Adrenal gland (tissue), 19 donors: ENCODE measurements at places on chromosomes 2 and 18.
A peak's percentile ranks its signal among the peaks of the same experiment; 100 is the strongest.

- peaks cover 14% of the 10 kb centered on the region for H3K4me1 ChIP-seq
- no peak overlapping the region for H3K27ac ChIP-seq
- no peaks in the 10 kb centered on the region for H3K27me3 ChIP-seq
- no peak for DNase-seq
- H3K36me3 ChIP-seq, result peaks cover 20% of the 10 kb centered on the region
Observed at GRCh38 chr2:70069049-70069448, 18.2 kb upstream of the PCBP1 start.

GRCh38 chr18:45104049-45104395, 423.3 kb downstream of the SETBP1 start:
- no peaks in the 10 kb centered on the region for H3K27me3 ChIP-seq
- H3K4me1 ChIP-seq, result no peaks in the 10 kb centered on the region
- no peaks in the 10 kb centered on the region for H3K36me3 ChIP-seq

DNA sequence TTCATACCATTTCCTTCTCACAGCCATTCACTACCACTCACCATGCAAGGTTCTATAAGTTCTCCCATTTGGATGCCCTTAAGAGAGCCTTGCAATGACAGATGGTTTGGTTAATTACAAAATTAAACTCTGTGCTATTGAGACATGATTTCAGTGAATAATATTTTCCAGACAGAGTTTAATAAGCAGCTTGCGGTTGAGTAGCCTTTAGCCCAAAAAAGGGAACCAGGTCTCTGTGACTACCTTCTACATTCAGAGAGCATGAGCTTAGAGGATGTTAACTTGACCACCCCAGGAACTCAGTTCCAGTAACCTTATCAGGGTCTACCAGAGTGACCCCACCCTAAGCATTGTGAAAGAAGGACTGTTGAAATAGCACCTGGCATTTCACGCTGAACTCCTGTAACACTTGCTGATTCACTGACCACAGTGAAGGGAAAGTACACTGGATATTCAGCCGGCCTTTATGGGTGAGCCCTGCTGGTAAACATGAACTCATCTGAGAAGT, 1173.1 kb upstream of the ZEB2 start:
- no peak overlapping the region for H3K4me3 ChIP-seq
- H3K27ac ChIP-seq, result no peak overlapping the region
- DNase-seq, result no peak
- H3K4me1 ChIP-seq, result no peaks in the 10 kb centered on the region
- H3K36me3 ChIP-seq, result no peaks in the 10 kb centered on the region

GRCh38 chr18:755506-755905, 43.1 kb upstream of the ENOSF1 start:
- no peaks in the 10 kb centered on the region for H3K4me1 ChIP-seq
- H3K4me3 ChIP-seq, result no peak overlapping the region
- H3K27ac ChIP-seq, result no peak overlapping the region
- DNase-seq, result no peak
- no peaks in the 10 kb centered on the region for H3K36me3 ChIP-seq
- H3K27me3 ChIP-seq, result no peaks in the 10 kb centered on the region

- no peak overlapping the region for H3K27ac ChIP-seq
- H3K27me3 ChIP-seq, result no peaks in the 10 kb centered on the region
- DNase-seq, result no peak
- peaks cover 16% of the 10 kb centered on the region for H3K4me1 ChIP-seq
Observed at GRCh38 chr2:232505856-232506255, 14.3 kb upstream of the PRSS56 start.

DNA sequence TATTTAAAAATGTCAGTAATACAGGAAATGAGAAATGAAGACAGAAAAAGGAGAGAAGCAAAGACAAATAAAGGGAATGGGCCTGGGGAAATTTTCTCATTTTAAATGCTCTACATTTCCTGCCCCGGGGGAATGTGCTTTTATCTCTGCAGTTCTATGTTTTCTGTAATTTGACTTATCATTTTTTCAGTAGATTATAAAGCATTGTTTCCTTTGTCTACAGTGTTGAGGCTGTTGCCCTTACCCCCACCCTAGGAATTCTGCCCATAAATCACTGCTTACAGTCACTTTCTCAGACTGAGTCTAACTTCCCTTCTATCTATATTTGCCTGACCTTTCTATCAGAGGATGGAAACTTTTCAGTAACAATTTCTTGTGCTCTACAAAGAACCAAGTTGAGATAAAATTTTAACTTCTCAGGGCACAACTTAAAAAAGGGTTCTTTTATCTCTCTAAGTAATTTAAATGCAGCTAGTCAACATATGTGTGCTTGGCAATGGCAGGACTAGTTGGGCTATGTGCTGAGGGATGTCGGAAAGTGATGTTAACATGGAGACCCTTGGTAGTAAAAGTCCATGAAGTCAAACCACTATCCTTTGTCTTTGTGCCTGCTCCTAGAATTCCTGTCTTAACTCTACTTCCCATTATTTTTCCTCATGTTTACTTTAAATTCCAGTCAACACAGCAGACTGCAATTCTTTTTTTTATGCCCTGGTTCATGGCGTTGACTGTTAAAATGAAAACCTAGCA, 146.5 kb upstream of the MMADHC start:
- H3K36me3 ChIP-seq, result no peaks in the 10 kb centered on the region
- H3K4me3 ChIP-seq, result no peak overlapping the region
- no peak overlapping the region for H3K27ac ChIP-seq
- H3K27me3 ChIP-seq, result no peaks in the 10 kb centered on the region
- DNase-seq, result peak; percentile 60
- peaks cover 17% of the 10 kb centered on the region for H3K4me1 ChIP-seq

- DNase-seq, result no peak
- no peak overlapping the region for H3K27ac ChIP-seq
- H3K4me3 ChIP-seq, result no peak overlapping the region
- H3K36me3 ChIP-seq, result no peaks in the 10 kb centered on the region
- peaks cover 73% of the 10 kb centered on the region for H3K27me3 ChIP-seq
Observed at GRCh38 chr2:218875692-218876246, 4.9 kb upstream of the WNT10A start.

DNA sequence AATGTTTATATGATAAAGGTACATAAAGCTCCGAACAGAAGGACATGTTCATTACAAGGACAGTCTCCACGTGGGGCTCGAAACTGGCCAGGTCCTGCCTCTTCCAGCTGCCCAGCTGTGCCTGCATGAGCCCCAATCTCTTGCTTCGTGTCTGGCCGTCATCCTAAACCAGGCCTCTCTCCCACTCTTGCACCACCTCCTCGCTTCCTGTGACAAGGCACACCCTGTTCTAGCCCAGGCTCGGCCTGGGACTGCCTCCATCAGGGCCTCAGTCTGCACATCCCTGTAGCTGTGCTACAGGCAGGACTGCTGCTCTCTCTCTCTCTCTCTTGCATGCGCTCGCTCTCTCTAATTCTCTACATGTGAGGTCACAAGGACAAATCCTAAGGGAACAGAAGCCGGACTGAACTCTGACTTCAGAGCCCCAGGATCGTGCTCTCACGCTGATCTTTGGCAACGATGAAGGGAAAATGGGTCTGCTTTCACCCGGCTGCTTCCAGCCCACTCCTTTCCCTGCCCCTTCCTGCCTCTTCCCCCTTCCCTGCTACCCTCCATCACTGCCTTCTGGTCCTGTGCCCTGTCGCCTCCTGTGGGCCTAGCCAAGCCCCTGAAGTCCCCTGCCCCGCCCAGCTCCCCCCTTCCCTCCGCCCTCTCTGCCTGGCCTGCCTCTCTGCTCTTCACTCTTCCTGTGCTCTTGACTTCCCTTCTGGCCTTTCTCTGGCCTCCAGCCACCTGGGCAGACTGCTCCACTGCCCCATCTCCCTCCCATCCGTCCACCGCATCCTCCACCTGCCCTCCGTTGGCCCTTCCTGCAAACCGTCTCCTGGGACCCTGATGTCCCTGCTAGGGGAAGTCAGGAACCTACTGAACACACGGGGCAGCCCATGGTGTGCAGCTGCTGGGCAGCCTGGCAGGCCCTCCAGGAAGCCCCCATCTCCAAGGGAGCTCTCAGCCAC, 7.8 kb upstream of the GPR55 start:
- H3K36me3 ChIP-seq, result no peaks in the 10 kb centered on the region
- no peaks in the 10 kb centered on the region for H3K4me1 ChIP-seq
- H3K27ac ChIP-seq, result peak overlapping the region; percentile 49
- DNase-seq, result peak; percentile 26
- H3K4me3 ChIP-seq, result no peak overlapping the region

DNA sequence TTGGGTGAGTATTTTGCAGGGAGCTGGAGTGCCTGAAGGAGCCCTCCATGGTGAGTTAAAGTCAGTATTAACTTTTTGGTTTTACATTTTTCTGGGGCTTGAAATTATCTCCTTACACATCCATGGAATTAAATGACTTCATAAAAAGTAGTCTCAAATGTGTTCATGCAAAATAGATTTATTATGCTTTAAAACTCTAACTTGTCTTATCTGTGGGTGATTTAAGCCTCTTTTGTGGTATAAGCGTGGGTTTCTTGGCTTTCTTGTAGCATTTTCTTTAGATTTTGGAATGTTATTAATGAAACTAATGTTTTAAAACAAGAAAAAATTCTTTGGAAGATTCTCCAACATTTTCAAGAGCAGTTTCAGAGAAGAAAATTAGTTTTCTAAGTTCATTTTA, 27.8 kb downstream of the NABP1 start:
- no peaks in the 10 kb centered on the region for H3K4me1 ChIP-seq
- no peak for DNase-seq
- H3K4me3 ChIP-seq, result no peak overlapping the region
- no peaks in the 10 kb centered on the region for H3K27me3 ChIP-seq

DNA sequence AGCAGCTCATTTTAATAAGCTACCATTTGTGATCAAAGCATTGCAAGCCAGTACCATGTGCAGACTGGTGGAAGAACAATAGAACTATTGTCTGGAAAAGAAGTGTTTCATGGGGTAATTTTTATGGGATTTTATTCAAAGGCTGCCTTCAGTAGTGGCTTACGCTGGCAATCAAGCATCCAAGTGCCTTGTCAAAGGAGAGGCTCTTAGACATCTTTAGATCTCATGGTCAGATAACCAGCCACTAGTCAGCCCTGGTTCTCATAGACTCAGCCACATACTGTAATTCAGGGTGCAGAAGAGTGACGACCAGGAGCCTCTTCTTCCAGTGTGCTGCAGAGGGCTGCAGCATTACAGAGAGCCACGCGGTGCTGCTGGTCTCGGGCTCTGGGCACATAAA, 98.5 kb upstream of the NOSTRIN start:
- no peaks in the 10 kb centered on the region for H3K36me3 ChIP-seq
- H3K27ac ChIP-seq, result no peak overlapping the region
- H3K4me3 ChIP-seq, result no peak overlapping the region
- H3K4me1 ChIP-seq, result no peaks in the 10 kb centered on the region
- H3K27me3 ChIP-seq, result no peaks in the 10 kb centered on the region
- DNase-seq, result no peak

GRCh38 chr2:134441153-134441863, 187.4 kb downstream of the MGAT5 start:
- no peak for DNase-seq
- no peak overlapping the region for H3K4me3 ChIP-seq
- no peaks in the 10 kb centered on the region for H3K4me1 ChIP-seq

DNA sequence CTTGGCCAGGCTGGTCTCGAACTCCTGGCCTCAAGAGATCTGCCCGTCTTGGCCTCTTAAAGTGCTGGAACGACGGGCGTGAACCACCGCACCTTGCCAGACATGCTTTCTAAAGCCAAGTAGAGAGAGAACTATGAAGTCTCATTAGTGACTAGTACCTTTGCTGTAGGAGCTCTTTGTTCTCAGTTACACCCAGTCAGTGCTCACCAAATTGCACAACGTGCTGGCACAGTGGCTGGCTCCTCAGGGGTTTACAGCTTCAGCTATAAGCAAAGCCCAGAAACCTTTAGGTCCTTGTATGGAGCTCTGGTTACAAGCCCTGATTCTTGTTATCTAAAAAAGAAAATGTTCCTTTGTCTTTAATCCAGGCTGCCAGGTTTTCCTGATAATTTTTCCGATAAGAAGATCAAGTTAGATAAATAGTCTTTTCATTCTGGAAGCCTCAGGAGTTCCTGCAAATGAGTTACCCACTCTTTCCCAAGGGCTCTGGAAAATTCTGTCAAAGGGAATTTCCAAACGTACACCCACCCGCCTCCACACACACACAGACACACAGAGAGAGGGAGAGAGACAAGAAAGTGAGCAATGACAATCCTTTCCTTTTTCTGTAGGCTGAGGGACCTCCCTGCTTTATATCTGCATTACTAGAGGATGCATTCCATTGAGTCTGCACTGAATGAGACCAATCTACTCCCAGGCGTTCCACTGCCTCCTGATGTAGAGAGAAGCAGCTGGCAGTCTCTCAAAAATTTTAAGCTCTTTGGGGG, 100.2 kb upstream of the CSRNP3 start:
- H3K27ac ChIP-seq, result no peak overlapping the region
- no peaks in the 10 kb centered on the region for H3K4me1 ChIP-seq
- no peaks in the 10 kb centered on the region for H3K36me3 ChIP-seq
- no peak overlapping the region for H3K4me3 ChIP-seq
- no peaks in the 10 kb centered on the region for H3K27me3 ChIP-seq

DNA sequence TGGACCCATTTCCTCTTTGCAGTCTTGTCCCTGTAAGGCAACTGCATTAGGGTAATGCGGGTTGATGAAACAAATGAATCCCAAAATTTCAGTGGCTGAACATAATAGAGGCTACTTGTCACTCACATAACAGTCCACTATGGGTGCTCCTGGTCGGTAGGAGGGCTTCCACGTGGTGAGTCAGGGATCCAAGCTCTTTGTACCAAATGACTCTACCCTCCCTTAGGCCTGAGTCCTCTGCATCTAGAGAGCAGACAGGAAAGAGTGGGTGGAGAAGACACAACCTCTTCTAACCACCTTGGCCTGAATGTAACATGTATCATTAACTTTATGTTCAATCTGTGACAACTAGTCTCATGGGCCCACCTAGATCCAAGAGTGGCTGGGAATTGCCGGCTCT, 86.2 kb upstream of the HAAO start:
- peak overlapping the region; percentile 12 for H3K27ac ChIP-seq
- H3K27me3 ChIP-seq, result no peaks in the 10 kb centered on the region
- peaks cover 7% of the 10 kb centered on the region for H3K4me1 ChIP-seq

DNA sequence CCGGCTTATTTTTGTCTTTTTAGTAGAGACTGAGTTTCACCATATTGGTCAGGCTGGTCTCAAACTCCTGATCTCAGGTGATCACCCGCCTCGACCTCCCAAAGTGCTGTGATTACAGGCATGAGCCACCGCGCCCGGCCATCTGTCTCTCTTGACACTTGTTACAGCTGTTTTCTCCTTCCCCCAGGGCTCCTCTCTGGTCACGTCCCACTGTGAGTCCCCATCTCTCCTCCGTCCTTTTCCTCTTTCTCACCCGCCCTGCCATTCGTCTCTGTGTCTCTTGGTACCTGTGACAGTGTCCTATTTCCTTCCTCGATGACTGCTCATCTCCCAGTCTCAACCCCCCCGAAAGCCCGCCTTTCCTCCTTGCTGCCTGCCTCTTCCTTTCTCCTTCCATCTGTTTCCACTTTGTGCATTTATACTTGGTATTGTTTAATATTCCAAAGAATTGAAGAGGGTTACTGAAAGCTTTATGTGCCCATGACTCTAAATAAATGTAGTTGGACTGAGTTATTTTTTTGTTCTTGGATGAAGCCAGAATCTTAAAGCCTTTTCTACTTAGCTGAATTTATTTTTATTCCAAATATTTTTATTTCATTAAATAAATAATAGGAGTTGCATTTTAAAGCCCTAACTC, 241.5 kb downstream of the SH3RF3 start:
- DNase-seq, result no peak
- H3K27ac ChIP-seq, result no peak overlapping the region
- peaks cover 7% of the 10 kb centered on the region for H3K36me3 ChIP-seq
- no peaks in the 10 kb centered on the region for H3K27me3 ChIP-seq
- H3K4me1 ChIP-seq, result peaks cover 11% of the 10 kb centered on the region
- no peak overlapping the region for H3K4me3 ChIP-seq
